ENCODE measurements at places on chromosomes 7 and 10.

DNA sequence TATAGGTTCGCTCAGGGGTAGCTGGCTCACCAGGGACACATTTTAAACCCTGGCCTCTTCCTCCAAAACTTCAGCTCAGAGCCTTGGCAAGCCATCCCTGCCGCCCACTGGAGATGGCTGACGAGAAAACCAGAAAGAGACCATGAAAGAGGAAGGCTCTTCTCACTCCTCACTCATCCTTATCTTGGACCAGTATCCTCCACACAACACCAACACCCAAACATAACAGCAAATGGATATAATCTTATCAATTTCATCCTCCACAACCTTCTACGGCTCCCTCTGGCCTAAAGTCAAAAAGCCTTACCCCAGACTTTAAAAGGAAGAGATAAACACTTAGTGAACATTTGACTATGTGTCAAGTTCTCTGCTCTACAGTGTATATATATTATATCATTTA lies 26.9 kb downstream of the DLG5 start:
- no peak for DNase-seq

- no peak for DNase-seq
Observed at GRCh38 chr7:22666732-22667131, 60.3 kb upstream of the IL6 start.

DNA sequence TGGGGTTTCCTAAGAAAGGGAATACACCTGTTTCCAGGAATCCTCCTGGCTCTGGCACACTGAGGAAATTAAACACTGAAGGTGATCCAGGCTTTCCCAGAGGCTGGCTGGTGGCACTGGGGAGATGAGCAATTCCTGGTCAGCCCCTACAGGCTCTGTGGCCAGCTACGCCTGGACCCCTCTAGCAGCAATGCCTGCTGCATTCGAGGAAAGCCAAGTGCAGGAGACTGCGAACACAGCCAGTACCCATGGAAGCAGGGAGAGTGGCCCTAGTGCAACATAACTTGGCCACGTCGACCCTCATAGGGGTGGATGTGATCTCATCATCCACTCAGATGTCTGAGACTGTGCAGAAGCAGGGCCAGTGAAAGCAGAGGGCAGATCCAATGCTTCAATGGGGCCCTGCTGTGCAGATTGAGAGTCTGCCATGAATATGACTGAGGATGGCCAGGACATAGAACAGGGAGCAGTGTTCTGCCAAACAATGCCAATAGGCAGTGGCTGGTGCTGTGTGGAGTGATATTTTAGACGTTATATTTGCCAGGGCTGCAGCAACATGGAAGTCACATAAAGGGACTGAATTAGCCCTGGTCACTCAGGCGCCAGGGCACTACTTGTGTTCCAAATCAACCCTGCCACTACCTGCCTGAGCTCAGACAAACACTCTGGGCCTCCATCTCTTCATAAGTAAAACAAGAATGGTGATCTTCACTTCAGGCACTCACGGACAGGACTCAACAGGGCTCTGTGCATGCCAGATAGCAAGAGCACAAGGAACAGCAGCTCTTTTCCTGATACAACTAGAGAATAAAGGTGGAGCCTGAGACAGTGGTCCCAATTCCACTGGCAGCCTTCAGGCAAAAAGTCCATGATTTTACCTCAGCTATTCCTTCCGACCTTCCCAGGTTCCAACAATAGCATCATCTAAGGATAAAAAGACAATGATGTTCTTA lies 2.4 kb downstream of the ZNF488 start:
- DNase-seq = no peak

- DNase-seq = no peak
Observed at GRCh38 chr7:8271960-8272359, 10.0 kb upstream of the ICA1 start.

GRCh38 chr10:79315602-79315920 lies 31.7 kb upstream of the PPIF start:
- DNase-seq = no peak

- no peak for DNase-seq
Observed at GRCh38 chr7:463817-464453, 55.7 kb downstream of the PDGFA start.

- peak; percentile 46 for DNase-seq
Observed at GRCh38 chr7:24936121-24936824, 43.7 kb downstream of the OSBPL3 start.

- no peak for DNase-seq
Observed at GRCh38 chr7:25562673-25563182, 334.4 kb upstream of the NPVF start.

DNA sequence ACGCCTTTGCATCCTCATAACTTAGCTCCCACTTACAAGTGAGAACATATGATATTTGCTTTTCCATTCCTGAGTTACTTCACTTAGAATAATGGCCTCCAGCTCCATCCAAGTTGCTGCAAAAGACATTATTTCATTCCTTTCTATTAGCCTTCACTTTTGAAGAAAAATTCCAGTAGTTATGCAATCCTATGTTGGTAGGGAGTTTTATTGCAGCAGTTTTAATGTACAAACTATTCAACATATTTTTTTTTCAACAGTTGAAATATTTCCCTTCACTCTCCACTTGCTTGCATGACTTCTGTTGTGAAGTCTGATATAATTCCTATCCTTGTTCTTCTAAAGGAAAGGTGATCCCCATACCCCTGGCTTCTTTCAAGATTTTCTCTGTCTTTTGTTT lies 27.3 kb upstream of the ARHGAP22 start:
- DNase-seq = no peak

DNA sequence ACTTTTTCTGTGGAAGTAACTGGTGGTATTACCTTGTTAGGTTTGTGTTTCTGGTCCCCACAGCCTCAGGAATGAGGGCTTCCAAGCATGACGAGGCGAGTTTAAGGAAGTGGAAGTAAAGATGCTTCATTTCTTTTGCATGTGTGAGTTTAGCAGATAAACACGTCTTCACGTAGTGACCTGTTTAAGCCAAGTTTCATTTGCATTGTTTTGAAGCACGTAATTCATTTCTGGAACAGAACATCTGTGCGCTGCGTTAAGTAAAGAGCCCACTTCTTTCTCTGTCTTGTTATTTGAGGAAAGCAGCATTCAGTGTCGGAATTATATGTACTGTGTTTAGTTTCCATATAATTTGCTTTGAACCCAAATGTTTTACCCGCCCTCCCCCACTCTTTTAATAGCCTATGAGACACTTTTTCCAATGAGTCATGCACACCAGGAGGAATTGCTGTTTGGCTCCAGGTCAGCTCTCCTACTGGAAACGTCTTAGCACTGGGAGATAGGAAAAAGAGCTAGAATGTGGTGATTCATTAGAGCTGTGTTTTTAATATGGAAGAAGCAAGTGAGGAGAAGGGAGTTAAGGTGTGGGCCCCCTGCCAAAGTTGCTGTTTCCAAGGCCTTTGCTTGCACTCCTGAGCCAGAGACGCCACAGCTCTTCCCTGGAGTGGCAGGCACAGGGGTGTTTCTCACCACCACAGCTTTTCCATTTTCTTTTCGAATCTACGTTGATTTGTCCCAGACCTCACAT lies 36.7 kb downstream of the BTBD16 start:
- DNase-seq = peak; percentile 95

DNA sequence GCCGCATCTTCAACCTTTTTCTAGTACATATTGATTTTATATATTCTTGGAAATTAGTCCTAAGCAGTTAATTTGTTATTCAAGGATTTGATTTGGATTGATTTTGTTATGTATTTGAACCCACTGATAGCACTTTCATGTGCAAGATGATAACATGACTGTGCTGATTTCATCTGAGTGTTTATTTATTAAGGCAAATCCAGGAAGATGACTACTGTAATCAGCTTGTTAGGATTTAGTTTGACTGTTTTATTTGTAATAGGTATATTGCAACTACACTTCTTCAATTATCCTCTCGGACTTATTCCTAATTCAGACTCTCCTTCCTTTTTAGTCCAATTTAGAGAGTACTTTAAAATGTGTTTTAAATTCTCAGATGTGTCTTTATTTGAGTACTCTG lies 75.1 kb upstream of the PRKG1 start:
- DNase-seq = no peak

DNA sequence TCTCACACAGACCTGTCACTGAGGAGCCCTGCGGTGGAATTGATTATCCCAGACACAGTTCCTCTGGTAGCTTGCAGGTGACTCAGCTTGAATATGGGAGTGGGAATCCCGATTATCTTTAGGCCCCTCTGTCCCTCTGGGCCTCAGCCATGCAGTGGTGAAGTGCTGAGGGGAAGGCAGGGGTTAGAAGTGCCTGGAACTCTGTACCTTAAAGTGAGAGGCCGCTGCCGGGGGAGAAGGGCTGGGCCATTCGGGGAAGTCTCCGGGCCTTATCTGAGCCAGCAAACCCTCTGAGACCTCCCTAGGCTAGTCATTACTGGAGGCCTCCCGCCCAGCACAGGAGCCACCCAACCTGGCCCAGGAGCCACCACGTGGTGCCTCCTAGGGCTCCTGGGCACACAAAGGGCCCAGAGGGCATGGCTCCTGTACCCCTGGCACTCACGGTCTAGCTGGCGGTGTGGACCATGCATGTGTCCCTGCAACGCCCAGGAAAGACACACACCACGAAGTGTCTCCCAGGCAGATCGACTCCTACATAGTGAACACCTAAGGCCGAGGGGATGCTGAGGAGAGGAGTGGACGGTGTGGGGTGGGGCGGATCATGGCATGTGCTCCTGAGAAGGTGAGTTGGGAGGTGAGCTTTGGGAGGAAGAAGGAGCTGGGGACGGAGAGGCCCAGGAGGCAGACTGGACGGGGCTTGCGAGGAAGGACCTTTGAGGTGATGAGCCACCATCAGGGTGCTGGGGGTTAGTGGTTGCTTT lies 56.2 kb downstream of the HK1 start:
- peak; percentile 71 for DNase-seq

GRCh38 chr10:14823966-14824365 lies 13.9 kb downstream of the CDNF start:
- DNase-seq = no peak

DNA sequence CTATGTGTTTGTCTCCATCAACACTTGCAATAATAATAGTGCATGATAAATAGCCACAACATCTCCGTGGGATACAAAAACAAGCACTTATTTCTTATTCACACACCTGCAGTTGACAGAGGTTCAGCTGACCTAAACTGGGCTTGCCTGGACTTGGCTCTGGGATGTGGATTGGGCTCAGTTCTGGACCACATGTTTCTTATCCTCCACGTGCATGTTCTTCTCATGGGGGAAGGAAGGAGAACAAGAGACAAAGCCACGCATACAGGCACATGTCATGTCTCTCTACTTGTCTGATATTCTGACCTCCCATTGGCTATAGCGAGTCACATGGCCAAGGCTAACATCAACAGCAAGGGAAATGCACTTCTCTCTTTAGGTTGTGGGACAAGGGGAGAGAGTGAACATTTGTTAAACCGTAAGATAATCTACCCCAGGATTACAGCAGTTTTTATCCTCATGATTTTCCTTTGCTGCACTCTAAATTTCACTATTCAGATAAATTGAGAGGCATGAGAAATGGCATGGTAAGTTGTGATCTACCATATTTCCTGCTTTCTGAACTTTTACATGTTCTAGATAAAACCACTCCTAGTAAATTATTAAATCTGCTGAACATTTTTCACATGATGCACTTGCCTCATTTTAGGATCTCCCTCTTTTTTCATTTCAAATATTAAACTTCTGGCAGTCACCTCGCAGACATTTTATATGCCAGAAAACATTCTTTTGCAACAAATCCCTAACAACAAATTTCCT lies 33.7 kb downstream of the CFAP58 start:
- DNase-seq = no peak

GRCh38 chr10:14089556-14090292 lies 241.0 kb downstream of the FRMD4A start:
- DNase-seq = no peak

DNA sequence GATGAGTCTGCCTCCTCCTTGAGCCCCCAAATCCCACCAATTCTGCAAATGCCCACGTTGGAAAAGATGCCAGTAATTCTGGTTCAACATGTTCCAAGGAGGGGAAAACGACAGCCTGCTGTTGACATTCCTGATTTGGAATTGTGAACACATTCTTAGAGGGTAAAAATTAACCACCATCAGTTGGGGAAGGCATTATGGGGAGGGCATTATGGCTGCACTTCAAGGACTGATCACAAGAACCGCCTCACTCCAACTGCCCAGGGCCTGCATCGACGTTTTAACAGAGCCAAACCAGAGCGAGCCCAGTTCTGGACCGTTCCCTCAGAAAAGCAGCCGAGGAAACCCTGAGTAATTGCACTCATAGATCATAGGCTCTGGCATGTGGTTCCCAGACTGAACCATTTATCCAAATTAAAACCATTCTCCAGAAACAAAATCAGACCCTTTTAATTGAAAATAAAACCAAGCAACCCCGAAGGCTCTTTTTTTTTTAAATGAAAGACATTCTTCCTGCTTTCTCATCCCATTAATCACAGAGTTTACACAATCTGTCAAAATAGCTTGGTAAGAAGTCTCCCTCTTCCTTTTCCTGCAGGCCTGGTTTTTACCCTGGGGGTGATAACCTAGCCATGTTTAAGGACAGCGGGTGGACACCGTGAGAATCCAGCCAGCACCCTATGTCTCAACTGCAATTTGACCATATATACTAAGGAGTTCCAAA lies 8.0 kb downstream of the TNS3 start:
- peak; percentile 95 for DNase-seq

DNA sequence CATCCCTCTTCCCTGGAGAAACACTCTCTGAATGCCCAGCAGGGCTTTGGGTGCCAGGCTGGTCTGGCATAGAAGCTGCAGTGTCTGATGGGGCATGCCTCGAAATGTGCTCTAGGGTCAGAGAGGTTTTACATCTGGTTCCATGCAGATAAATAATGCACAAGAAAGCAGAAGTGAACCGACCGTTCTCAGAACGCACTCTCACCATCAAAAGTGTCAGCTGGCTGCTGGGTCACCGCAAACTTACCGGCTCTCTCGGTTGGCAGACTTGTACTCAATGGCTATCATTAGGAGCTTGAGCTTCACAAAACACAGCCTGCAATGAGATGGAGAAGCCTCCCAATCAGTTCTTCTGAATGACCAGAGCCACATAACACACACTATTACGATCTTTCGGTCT lies 610.0 kb downstream of the KCNMA1 start:
- DNase-seq = no peak

GRCh38 chr7:50655020-50655419 lies 89.8 kb upstream of the DDC start:
- DNase-seq = no peak

- peak; percentile 11 for DNase-seq
Observed at GRCh38 chr10:60732198-60732806, 46.0 kb upstream of the CDK1 start.

- DNase-seq = peak; percentile 50
Observed at GRCh38 chr10:94402843-94403379, 570 bp downstream of the TBC1D12 start.

DNA sequence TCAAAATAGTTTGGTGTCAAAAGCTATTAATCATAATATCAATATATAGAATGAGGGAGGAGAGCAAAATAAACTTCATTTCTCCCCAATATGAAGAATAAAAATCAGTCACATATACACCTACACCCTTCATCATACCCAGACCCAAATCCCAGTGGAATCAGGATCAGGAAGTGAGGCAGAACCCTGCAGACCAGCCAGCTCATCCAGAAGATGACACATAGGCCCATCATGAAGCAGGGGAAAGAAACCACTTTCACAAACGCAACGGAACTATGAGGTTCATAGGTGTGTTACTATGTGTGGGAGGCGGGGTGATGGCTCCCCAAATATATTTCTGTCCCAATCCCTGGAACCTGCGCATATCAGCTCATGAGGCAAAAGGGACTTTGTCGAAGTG lies 89.0 kb downstream of the RSU1 start:
- DNase-seq = no peak

GRCh38 chr7:113796557-113796956 lies 122.3 kb downstream of the PPP1R3A start:
- peak; percentile 75 for DNase-seq
